Stimulated activated CD8-positive, alpha-beta memory T cell treated with anti-CD3 and anti-CD28 coated beads, Interleukin-15, amount 100 ng/mL, for 48 hours (primary cell): ENCODE measurements at places on chromosomes 3 and 15.

DNA sequence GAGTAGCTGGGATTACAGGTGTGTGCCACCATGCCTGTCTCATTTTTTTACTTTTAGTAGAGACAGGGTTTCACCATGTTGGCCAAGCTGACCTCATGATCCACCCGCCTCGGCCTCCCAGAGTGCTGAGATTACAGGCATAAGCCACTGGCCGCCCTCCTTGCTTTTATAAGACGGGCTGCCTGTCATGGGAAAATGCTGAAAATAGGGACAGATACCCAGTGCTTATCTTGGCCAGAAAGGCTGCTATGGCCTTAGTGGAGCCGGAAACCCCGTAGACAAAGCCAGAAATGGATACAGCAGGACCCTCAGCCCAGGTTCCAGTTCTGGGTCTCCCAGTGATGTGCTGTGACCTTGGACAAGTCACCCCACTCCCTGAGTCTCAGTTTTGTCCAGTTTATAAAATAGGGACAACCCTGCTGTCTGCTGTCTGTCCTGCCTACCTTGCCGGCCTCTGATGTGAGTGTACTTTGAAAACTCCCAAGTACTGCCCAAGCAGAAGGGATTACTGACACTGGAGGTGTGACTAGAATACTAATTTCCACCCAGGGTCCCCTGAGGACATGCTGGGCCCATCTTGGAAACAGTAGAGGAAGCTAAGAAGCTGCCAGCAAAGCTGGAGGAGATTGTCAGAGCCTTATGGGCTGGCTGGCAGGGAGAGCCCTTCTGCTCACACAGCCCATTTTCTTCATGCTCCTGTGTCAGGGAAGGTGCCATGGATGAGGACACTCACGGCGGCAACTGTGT is 59.6 kb downstream of the BDH1 start:
- DNase-seq: no peak

DNA sequence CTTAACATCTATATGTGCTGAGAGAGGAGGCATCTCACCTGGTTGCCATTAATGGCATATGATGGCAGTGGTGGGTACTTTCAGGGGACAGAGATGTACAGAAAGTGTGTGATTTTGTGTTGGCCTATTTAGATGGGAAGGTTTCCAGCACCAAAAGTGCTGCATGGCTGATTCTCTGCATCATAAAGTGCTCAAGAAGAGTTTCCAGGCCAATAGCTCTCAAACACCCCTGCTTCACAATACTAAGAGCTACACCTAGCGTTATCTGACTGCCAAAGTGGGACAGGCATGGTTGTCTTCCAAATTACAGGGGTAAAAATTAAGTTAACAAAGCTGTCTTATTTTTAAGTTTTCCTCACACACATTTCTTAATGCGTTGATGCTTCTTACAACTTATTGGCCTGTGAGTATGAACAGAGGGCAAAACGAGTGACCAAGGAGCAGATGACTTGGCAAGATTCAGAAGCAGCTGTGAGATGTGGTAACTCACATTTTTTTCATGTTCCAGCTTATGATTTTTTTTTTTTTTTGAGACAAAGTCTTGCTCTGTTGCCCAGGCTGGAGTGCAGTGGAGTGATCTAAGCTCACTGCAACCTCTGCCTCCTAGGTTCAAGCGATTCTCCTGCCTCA is 41.4 kb upstream of the VEPH1 start:
- DNase-seq: no peak

DNA sequence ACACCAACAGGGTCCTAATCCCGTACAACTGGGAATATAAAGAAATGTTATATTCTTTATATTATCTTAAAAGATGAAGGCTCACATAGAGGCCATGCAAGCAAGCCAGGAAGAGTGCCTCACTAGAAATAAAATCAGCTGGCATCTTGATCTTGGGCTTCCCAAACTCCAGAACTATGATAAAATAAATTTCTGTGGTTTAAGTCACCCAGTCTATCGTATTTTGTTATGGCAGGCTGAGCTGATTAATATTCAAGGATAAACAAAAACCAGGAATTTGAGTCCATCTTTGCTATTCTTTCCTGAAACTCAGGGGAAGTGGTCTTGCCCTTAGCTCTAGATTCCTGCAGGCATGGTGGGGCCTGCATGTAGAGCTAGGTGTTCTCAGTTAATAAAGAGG is 42.7 kb downstream of the ATOSA start:
- DNase-seq: no peak

GRCh38 chr15:60423537-60423936 is 25.8 kb upstream of the ANXA2 start:
- DNase-seq: no peak

DNA sequence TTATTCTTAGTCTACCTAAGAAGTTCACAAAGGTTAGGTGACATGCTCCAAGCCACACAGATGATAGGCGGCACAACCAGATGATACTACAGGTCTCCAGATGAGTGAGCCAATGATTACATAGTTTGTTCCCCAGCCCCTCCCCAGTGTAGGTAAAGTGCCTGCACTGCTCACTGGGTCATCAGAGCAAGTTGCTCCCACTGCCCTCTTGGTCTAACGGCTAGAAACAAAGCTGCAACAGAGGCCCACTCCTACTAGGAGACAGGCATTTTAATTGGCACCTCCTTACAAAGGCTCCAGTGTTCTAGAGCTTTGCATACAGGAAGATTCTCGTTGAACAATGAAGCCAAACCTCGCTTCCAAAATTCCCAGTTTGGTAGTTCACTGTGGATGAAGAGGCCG is 47.3 kb downstream of the TMEM44 start:
- no peak for DNase-seq

DNA sequence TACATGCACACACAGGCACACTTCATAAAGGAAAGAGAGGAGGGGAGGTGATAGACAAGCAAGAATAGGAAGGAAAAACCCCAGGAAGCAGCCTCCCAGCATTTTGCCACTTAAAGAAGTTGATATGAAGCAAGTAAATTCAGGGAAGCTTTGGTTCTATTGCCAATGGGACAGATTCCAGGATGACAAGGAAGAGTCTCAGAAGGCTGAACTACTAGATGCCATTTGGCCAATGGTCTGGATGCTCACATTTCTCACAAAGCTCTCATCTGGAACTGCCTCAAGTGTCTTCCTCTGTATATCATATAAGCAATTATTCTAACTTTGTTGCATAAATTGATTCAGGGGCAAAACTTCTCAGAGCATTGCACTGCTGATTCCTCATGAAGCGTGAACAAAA is 78.8 kb upstream of the STRIT1 start:
- no peak for DNase-seq

- no peak for DNase-seq
Observed at GRCh38 chr15:80659375-80659774, 35.7 kb upstream of the ABHD17C start.

DNA sequence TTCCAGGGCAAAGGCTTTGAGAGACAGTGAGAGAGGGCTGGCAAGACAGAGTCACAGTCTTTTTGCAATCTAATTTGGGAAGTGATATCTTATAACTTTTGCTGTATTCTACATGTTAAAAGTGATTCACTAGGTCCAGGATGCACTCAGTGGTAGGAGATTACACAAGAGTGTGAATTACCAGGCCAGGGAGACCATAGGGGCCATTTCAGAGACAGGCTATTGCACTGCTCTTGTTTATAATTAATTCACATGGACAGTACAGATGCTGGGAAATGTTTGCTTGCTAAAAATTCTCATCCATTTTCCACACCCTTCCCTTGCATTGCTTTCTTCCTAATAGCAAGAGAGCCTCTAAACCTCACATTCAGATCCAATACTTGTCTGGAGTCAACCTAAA is 22.6 kb upstream of the POMGNT2 start:
- no peak for DNase-seq

DNA sequence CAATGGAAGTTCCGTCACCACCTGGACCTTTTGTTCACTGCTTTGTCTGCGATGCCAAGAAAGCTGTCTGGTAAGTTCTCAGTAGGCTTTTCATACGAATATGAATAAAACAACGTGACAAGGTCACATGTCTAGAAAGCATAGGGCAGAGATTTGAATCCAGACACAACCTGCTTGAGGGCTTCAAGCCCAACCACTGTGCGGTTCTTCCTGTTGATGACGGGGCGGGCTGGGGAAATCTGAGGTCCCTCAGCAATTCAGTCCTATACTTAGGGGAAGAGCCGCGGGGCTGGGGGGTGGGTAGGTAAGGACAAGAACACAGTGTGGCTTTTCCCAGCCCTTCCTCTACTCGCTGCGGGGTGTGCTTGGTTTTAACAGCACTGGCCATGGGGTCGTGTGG is 32.4 kb upstream of the SMAD3 start:
- no peak for DNase-seq

GRCh38 chr3:14352002-14352627 is 50.3 kb upstream of the SLC6A6 start:
- no peak for DNase-seq

DNA sequence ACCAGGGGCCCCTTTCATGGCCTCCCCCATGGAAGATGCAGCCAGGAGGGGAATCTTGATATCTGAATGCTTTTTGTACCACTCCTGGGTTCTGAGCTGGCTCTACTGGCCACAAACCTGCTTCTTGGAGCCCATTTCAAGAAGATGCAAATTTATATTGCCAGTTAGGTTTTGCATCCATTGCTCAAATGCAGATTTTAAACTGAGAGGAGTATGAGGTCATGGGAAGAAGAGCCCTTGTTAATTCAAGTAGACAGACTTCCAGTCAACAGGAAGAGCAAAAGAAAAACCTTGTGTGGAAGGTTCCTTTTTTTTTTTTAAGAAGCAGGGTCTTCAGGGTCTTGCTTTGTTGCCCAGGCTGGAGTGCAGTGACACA is 133.5 kb downstream of the PDZRN3 start:
- DNase-seq: no peak

DNA sequence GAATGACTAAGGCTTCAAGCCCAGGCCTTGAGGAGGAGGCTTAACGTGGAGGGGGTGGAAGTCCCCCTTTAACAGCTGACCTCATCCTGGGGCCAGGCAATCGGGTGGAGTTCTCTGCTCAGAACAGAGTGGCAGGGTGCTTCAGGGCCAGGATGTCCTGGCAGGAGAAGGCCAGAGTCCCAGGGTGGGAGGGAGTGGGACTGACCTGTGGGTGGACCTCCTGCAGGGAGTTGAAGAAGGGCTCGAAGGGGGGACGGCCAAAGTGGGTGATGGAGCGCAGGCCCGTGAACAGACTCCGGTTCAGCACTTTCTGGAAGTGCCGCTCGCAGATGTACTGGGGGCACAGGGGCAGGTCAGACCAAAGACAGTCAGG is 19.6 kb downstream of the DUOX2 start:
- DNase-seq: no peak

DNA sequence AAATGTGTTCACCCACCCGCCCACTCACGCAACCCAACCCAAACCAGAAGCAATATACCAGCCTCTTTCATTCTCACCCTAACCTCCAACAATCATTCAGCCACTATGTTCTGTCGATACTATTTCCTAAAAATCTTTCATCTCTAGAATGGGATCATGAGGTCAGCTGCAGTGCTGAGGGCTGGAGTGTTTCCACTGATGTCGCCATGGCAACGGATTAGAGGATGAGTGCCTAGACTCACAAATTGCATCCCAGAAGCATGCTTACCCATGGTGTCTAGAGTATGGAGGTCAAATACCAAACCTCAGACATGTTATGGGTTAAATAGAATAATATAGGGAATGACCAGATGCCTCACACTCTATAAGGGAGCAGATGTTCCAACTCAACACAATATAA is 138.5 kb downstream of the GABRB3 start:
- DNase-seq: no peak

- no peak for DNase-seq
Observed at GRCh38 chr3:139601191-139601961, 61.8 kb upstream of the RBP1 start.

- DNase-seq: no peak
Observed at GRCh38 chr3:129352650-129353588, 74.2 kb downstream of the HMCES start.
